ENCODE measurements at places on chromosomes 5 and 9.

DNA sequence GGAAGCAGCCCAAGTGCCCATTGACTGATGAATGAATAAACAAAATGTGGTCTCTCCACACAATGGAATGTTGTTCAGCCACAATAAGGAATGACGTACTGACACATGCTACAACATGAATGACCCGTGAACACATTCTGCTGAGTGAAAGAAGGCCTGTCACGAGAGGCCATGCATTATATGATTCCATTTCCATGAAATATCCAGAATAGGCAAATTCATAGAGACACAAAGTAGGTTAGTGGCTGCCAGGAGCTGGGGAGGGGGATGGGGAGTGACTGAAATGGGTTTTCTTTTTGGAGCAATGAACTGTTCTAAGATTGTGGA is 41.4 kb downstream of the BICD2 start:
- peak; percentile 87 for DNase-seq

- no peak for DNase-seq
Measured at GRCh38 chr9:109351032-109351431, 30.2 kb upstream of the EPB41L4B start.

- DNase-seq = no peak
Measured at GRCh38 chr5:56228631-56229030, 4.5 kb downstream of the ANKRD55 start.

DNA sequence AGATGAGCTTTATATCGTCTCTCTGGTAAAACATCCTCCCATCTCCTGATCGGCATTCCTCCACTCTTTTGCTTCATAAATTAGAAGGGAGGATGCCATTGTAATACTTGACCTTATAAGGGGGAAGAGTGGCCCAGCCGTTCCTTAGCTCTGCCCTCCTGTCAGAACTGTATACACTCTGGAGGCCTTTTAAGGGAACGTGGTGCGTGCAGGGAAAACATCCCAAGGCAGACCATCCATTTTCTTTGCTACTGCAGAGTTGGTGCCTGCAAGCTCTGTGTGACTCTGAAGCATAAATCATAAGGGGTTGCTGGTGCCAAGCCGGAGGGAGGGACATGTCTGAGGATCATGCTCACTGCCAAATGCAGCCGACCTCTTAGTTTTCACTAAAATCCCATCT is 90.4 kb downstream of the PGM5 start:
- peak; percentile 80 for DNase-seq

DNA sequence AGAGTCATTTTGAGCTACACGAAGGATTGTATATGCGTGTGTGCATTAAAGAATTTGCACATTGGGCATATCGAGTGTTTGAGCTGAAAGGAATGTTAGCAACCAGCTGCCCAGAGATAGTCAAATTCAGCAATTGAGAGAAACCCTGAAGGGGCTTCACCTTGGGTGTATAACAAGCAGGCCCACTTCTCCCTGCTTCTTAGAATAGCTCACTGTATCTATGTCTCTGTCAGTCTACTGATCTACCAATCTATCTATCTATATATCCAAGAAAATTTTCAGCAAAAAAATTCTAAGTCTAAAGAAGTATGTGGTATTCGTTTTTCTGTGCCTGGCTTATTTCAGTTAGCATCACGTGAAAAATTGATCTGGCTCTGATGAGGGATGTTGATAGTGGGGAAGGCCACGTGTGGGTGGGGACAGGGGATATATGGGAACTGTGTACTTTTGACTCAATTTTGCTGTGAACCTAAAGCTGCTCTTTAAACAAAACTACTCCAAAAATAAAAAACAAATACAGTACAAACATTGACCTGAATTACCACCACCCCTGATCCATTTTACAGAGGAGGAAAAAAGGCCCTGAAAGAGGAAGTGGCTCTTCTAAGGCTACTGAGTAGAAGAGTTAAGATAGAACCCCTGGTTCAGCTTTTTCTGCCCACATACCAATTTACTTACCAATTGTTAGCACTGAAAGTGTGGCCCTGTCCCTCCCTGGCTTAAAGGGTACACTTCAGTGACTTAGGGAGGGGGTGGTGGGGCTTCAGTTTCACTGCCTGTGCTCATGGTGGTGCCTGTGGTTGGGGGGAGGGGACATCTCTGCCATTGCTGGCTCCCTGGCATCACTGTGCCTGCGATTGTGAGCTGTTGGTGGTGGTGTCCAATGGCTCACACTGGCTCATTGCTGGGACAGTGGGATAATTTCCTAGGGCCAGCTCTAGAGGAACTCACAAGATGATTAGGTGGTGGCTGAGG is 141.8 kb downstream of the DOCK2 start:
- no peak for DNase-seq

DNA sequence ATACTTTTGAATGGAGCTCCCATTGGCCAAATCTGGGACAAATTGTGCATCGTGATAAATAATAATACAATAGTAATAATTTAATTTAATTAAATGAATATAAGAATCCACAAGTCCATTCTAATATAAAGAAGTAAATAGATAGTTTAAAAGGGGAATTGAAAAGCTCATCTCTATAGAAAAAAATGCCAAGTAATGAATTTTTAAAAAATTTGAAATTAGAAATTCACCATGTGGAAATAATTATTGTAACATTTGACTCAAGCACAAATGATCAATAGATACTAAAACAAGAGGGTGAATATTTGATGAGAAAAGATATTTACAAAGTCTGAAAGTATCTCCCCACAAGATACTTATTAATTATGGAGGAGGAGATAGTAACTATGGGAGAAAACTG is 467.4 kb downstream of the CETN3 start:
- no peak for DNase-seq

DNA sequence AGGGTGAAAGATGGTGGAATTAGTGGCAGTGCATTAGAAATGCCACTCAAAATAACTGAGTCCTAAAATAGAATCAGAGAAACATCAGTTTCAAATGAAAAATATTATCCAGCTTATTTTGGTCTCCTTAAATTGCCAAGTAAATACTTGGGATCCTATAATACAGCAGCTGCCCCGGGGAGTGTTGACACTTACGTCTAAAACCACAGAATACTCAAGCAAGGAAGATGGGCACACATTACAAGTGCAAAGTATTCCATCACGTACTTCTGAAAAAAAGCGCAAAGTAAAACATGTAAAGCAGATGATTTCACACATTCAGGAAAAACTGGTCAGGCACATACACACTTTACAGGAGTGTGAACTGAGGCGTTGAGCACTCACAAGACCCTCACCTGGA is 2.4 kb upstream of the ARHGEF37 start:
- no peak for DNase-seq

GRCh38 chr9:19156026-19156474 is 28.8 kb upstream of the PLIN2 start:
- DNase-seq = no peak

DNA sequence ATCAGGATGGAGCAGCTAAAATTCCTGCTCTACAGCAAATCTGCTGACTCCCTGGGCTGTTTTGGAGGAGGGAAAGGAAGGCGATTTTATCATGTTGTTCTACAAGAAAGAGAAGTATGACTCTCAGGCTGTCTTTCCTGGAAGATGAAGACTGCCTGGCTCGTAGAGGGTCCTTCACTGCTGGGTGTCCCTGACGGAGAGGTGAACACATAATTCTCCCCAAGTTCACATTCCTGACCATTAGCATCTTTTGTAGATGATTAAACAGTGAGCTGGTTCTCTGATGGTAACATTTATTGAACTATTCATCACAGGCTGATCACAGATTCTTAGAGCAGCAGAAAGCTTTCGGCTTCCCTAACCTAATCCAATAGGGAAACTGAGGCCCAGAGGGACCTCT is 212.4 kb upstream of the GLRA1 start:
- no peak for DNase-seq

DNA sequence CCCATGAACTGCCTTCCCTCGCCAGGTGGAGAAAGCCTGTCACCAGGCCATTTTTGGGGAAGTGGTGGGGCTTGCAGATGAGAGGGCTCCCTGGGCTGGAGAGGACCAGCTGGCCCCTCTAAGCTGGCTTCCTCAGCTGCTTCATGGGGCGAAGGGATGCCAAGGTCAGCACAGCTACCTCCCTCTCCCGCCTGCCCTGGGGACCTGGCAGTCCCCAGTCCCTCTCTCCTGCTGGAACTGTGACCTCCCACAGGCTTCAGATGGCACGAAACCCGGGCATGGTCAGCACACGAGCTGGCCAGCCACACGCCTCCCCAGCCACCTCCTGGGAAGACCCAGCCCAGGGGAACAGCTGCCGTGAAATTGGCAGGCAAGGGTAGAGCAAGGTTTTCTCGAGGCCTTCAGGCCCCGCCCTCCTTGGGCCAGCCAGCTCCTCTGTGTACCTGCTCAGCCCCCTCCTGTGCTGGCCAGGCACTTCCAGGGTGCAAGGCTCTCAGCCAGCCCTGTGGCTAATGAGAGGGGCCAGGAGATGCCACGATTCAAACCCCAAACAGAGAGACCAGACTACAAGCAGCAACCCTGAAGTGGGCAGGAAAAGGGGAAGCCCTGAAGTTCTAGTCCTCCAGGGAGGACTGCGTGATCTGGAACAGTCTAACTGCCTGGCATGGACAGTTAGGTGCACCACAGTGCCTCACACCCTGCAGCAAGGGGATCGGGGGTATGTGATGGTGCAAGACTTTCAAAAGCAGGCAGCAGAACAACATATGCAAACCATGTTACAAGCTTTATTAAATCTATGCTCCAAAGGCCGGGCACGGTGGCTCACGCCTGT is 12.9 kb downstream of the PLPP7 start:
- DNase-seq = no peak

DNA sequence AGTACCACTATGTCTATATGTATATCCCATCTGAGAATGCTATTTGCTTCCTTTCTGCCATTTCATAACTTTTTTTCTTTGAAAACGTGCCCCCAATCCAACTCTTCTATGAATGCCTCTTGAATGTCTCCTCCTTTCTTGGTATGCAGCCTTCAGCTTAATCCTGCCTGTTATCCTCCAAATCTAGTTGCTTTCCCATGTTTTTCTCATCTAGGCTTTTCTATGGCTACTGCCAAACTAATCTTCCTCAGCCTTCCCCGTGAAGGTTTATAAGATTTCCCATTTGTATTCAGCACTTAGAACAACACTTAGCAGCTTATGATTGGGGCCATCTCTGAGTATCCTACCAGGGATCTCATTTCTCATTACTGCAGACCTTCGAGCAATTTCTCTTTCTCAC is 2.5 kb downstream of the TGFBR1 start:
- DNase-seq = no peak

GRCh38 chr5:176697934-176698538 is 50.8 kb downstream of the TSPAN17 start:
- DNase-seq = no peak

GRCh38 chr9:126420135-126420534 is 93.5 kb downstream of the MVB12B start:
- no peak for DNase-seq

- DNase-seq = no peak
Measured at GRCh38 chr9:108521063-108521590, 334.7 kb downstream of the ACTL7B start.

DNA sequence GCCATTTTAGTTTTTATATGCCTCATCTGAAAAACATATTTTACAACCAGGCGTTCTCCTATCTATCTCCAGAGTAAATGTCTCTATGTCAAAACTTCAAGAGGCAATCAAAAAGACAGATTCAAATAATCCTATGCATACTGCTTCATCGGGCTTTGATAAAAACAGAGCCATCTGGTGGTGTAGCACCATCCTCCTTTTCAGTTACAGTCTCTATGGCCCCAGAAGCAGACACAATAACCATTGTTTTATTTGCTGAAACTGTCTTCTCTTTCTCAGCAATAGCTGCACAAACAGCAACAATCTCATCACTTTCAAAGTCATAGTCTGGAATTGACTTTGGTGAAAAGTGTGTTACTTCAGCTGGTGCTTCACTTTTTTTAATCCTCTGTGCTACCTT is 36.3 kb downstream of the PTGER4 start:
- DNase-seq = no peak

DNA sequence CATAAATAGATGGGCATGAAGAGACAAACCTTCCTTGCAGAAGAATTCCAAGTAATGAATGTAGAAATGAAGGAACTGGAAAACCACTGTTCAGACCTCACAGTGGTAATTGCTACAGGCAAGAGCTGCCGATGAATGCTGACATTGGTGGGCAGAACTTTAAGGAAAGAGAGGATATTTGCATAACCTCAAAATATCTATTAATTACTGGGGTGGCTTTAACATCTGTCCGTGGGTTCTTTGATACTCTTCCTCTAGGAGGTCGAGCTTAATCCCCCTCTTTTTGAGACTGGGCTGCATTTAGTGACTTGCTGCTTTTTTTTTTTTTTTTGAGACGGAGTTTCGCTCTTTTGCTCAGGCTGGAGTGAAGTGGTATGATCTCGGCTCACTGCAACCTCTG is 34.7 kb downstream of the LAMC3 start:
- DNase-seq = no peak

DNA sequence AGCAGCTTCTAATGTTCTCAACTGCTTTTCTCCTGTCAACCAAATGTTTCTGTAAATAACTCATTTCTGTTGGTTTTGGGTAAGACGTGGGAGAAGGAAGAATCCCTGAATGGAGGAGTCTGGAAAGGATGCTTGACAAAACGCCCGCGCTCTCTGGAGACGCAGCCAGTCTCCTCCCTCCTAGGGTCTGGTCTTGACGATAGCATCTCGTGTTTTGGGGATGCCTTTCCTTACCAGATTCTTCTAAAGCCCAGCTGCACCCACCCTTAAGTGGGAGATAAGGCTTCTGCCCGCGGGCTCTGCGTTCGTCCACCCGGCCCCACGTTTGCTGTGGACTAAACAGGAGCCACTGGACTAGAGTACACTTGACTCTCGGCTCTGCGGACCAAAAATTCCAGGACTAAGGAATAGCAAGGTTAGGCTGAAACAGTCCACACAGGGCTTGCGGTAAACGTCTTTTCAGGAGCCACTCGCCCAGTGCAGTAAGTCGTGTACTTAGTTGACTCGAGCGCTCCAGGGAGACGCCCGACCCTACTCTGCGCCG is 491 bp upstream of the CTSL start:
- no peak for DNase-seq

- DNase-seq = no peak
Measured at GRCh38 chr5:131550606-131551005, 84.4 kb downstream of the RAPGEF6 start.

DNA sequence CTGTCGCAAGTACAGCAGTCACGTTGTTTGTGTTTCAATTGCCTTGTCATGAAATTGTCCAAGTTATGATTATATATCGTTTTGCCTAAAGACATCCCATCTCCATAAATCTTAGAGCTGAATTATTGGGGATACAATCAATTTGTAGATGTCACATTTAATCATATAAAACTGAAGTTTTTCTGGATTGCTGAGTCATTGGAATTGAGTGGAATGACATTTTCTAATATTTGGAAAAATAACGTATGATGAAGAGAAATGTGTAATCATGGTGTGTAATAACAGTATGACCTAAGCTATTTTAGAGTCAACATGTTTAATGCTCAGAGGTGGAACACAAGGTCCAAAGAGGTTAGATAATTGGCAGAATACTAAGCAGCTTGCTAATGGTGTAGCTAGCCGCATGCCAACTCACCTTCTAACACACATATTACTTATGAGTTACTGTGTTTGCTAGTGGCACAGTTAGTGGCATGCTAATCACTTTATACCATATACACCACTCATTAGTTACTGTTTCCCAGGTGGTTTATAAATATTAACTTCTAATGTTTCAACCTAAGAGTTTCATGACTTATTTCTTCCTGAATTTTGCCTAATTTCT is 473.1 kb upstream of the GRAMD2B start:
- DNase-seq = no peak
